ENCODE measurements at places on chromosomes 1 and 21.

- DNase-seq: no peak
These were observed 31.2 kb upstream of the IFNAR2 start for GRCh38 chr21:33198346-33199099.

DNA sequence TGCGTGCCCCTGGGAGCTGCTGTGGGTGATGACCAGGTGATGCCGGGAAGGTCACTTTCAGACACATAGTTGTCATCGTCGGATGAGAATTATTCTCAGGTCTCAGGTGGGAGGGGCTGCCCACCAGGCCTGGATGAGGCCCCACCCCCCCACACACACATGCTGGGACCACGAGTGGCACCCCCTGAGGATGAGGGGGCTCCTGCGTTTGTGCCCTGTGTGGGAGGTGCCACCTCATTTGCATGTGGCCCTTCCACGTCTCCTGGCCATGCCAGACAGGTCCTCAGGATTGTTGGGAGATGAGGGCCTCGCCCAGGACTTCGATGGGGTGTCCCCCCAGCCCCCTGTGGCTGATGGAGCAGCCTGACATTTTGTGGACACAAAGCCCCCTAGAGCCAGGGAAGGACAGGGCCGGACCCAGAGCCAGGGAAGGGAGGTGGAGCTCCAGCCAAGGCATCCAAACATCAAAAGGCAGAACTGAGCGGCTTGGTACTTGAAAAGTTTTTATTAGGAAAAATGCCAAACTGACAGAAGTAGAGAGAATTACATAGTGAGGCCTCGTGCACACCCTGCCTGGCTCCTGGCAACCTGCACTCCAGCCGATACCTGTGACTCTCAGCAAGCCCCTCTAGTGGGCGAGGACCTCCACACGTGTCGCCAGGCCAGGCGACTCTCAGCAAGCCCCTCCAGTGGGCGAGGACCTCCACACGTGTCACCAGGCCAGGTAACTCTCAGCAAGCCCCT is 55.7 kb downstream of the PRKCZ start:
- DNase-seq: no peak

DNA sequence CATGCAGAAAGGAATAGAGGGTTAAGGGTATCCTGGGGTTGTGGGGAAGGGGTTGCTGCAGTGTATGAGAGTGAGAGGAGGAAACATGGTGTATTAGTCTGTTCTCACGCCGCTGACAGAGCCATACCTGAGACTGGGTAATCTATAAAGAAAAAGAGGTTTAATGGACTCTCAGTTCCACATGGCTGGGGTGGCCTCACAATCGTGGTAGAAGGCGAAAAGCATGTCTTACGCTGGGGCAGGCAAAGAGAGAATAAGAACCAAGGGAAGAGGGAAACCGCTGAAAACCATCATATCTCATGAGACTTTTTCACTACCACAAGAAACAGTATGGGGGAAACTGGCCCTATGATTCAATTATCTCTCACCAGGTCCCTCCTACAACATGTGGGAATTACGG is 17.7 kb downstream of the OSBPL9 start:
- DNase-seq: no peak

DNA sequence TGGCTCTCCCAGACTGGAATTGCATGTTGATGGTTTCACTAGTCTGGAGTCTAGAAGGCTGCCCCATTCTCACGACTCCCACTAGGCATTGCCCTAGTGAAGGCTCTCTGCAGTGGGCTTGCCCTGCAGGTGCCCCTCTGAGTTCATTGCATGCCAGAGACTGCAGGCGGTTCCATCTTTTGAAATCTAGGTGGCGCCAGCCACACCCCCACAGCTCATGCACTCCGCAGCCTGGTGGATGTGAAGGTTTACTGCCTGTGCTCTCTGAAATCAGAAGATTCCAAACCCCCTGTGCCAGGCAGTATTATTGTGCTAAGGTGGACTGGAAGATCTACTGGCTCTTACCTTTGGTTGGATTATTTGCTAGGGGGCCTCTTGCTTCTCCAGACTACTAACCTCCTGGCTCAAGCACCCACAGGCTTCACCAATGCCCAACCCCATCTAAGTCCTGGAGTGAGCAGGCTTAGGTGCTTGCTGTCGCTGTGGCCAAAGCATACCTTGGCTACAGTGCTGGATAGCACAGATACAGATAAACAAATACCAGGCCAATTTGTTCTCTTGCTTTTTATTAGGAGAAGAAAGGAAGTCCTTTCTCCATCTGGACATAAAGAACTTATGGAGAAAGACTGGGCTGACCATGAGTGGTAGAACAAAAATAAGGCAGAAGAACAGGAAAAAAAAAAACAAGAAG is 83.5 kb upstream of the SIM2 start:
- no peak for DNase-seq

- DNase-seq: no peak
These were observed 24.8 kb upstream of the C1orf159 start for GRCh38 chr1:1140673-1141072.

DNA sequence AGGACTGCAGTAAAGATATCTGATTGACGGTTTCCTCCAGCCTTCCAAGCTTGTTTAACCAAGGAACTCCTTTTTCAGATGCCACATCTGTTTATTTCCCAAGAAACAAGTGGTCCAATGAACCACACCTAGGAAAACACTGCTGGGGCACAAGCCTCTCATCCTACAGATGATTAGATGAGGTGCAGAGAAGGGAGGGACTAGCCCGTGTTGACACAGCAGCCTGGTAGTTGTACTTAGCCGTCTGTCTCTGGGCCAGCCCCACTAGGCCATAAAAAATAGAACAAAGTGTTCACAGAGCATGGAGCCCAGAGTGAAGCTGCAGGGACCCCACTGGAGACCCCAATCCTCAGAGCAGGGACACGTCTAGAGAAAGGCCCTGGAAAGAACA is 32.1 kb downstream of the LRP8 start:
- no peak for DNase-seq

- DNase-seq: no peak
These were observed 85.8 kb downstream of the GLIS1 start for GRCh38 chr1:53653200-53653575.

GRCh38 chr21:42631142-42631541 is 22.3 kb upstream of the PDE9A start:
- no peak for DNase-seq

GRCh38 chr1:192566657-192567056 is 8.9 kb upstream of the RGS1 start:
- no peak for DNase-seq

GRCh38 chr1:98420376-98421084 is 241.0 kb upstream of the SNX7 start:
- DNase-seq: no peak

DNA sequence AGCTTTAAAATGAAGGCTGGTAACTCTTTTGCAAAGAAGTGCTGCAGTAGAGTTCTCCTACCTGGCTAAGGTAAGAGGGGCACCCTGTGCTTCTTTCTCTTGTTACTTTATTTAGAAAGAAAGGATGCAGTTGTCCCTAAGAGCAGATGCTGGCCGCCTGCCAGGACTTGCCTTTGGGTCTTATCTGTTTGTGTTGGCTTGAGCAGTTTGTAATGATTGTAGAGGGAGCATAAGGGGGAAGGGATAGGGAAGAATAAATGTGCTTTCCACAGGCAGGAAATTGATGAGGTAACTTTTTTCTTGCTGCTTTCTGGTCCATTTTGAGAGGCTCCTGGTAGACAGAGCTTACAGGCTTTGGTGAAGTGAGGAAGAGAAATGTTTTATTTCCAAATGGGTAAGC is 229.6 kb downstream of the HHAT start:
- no peak for DNase-seq

DNA sequence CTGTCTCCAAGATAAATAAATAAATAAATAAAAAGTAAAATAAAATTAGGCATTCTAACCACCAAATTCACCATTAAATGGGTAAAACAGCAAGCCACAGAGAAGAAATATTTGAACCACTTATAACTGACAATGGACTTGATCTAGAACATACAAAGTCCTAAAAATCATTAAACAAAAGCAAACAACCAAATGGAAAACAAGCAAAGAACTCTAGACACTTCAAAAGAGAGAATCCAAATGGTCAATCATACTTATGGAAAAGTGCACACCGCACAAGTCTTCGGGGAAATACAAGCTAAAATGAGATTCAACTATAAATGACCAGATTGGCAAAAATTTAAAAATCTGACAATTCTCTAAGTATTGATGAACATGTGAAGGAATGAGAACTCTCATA is 73.5 kb upstream of the ANGPTL3 start:
- DNase-seq: no peak

DNA sequence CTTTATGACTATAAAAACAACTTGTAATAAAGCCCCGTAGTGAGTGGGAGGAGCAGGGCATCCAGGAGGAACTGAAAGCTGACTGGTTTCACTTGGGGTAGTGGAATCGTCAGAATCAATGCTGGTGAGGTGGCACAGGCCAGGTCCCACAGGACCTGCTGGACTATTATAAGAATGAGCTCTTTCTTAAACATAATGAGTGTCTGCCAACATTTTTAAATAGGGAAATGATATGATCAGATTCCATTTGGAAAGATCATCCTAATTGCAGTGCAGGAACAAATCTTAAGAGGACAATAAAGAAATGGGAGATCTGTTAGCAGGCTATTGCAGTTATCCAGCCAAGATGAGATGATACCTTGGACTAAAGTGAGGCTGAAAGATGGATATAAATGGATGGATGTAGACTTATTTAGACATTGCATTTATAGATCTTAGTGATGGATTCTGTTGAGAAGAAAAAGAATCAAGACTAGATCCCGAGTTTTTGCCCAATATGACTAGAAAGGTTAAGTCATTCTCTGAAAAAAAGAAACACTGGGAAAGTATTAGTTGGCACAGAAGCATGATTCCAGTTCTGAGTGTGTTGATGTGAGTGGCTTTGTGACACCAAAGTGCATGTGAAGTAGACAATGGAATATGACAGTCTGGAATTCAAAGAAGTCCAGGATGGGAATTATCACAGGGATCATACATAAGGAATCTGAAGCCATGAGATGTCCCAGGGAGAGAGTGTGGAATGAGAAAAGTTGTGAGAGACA is 153.3 kb upstream of the SGIP1 start:
- no peak for DNase-seq

DNA sequence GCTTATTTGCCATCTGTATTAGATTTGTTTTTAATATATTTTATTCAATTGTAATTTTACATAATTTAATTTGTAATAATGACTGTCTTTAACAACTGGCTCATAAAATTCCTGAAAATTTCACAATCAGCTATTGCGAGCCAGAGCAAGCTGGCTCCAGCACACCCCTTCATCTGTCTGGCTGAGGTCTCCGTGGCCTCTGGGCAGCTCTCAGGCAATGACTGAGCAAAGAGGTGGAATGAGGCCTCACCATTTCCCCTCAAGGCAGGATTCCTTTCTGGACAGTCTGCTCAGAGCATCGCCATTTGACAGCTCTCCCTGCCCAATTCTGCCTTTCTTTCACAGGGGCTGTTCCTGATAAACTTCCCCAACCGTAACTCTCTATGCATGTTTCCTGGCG is 5.8 kb upstream of the KANK4 start:
- no peak for DNase-seq

DNA sequence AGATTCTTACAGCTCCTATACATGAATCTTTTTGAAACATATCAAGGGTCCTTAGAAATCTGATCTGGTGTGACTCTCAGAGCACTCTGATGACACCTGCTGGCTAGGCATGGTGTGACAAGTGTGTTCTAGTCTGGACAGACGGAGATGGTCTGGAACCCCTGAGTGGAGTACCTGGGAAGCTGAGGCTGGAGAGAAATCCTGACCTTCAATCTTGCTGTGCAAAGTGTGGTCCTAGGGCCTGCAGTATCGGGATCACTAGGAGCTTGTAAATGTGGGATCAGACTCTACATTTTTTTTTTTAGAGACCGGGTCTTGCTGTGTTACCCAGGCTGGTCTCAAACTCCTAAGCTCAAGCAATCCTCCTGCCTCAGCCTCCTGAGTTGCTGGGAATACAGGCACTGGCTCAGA is 78.6 kb upstream of the SOD1 start:
- peak; percentile 41 for DNase-seq

DNA sequence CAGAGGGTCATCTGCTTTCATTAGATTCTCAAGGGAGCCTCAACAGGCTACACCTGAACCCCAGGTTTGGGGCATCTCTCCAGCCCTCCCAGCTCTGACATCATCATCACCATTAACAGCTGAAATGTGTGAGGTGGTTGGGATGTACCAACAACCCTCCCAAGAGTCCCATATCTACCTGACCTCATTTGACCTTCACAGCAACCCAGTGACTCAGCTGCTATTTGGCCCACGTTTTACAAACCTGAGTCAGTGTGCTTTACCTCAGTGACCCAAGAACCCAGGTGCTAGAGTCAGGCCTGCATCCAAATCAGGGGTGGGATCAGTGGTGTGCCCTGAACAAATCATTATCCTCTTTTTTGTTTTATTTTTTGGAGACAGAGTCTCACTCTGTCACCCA is 53.3 kb upstream of the TINAGL1 start:
- no peak for DNase-seq

DNA sequence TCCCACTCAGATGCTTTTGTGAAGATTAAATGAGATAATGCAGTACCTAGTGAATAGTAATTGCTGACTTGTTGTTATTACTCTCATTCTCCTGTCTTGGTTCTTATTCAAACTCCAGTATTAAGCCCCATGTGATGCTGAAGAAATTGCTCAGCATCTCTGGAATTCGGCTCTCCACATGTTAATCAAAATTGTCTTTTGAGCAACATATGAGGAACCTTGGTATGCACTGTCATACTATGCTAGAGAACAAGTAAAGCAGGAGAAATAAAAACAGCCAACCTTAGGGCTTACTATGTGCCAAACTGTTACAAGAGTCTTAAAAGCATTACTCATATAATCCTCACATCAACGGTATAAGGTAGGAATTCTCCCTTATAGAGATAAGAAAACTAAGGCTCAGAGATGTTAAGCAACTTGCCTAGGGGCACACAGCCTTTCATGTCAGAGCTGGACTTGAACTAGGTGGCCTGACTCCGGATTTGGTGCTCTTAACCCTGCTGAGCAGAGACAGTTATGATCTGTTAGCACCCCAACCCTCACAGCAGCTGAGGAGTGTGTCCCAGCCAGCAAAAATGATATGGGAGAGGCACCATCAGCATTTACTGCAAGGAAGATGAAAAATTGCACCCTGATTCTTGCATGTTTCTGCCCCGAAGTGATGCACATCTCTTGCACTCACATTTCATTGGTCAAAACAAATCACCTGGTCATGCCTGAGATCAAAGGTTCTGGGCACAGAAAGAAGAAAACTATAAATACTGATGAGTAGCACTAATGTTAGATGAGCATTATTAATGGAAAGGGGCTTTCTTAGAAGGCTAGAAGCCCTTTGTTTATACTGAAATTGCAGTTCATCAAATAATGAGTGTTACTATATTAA is 102.3 kb downstream of the OMA1 start:
- no peak for DNase-seq

DNA sequence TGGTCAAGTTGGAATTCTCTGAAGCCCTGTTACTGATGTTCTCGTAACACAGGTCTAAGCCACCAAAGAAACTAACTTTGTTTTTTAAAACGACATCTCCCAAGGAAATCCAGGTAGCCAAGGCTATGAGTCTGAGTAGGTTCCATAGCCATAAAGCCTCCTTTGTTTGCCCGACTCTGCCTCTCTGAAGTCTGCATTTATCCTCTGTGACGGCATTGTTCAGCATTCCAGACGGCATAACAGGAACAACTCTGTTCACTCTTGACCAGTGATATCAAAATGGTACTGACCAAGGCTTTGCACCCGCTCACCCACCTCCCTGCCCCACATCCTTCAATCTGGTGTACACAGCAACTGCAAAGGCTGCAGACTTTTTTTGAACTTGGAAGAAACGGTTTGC is 14.8 kb downstream of the URB1 start:
- no peak for DNase-seq

Measured in NCI-H1048 (cell line).